ENCODE measurements at places on chromosomes 2 and 18.

- no peak for DNase-seq
These were observed 256.1 kb upstream of the SYT4 start for GRCh38 chr18:43533371-43533770.

GRCh38 chr2:120491111-120491625 is 145.2 kb downstream of the INHBB start:
- DNase-seq: no peak

GRCh38 chr2:47601568-47601967 is 181.4 kb upstream of the MSH6 start:
- no peak for DNase-seq

DNA sequence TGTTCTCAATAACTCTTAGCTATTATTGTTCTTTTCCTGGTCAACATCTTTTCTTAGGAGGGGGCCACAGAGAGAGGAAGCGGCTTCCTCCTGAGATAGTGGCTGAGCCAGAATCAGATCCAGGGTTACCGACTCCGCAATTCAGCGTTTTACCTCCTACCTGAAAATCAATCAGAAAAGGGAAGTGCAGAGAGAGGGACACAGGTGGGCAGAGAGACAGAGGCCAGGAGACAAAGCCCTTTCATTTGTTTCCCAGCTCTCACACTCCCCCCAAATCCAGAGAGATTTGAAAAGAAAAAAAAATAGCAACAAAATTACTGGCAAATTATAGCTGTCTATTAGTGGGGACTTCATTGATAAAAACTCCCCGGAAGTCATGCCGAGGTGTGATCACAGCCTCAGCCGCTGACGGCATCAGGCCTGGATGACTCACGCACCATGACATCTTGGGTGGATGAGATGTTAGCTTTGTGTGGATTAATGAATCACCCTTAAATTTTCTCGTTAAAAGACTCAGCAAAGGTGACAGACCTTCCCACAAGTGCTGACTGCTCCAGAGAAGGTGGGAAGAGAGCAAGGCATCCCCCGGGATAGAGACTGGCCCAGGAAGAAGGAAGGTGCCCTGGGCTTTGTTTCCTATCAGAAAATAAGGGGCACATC is 120.7 kb downstream of the LOXHD1 start:
- no peak for DNase-seq

- no peak for DNase-seq
These were observed 659.9 kb upstream of the ID2 start for GRCh38 chr2:8021921-8022320.

DNA sequence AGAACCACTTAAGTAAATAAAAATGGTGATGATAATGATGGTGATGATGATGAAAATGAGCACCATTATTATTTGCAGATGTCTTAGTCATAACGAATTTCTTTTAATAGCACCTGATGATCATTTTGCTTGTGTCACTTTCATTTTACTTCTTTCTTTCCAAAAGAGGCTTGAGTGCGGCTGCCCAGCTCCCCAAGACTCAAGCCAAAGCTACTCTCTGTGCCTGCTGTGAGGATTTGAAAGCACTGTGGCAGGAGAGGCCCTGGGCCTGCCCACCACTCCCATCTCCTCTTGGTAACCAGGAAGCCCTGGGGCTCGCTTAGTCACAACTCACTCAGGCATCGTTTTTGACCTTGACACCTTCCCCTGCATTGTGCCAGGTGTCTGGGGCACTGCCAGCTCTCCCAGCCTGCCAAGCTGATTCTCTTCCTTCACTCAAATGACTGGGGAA is 41.2 kb downstream of the RPL37A start:
- DNase-seq: no peak

GRCh38 chr18:12598181-12598930 is 59.6 kb downstream of the SPIRE1 start:
- no peak for DNase-seq

DNA sequence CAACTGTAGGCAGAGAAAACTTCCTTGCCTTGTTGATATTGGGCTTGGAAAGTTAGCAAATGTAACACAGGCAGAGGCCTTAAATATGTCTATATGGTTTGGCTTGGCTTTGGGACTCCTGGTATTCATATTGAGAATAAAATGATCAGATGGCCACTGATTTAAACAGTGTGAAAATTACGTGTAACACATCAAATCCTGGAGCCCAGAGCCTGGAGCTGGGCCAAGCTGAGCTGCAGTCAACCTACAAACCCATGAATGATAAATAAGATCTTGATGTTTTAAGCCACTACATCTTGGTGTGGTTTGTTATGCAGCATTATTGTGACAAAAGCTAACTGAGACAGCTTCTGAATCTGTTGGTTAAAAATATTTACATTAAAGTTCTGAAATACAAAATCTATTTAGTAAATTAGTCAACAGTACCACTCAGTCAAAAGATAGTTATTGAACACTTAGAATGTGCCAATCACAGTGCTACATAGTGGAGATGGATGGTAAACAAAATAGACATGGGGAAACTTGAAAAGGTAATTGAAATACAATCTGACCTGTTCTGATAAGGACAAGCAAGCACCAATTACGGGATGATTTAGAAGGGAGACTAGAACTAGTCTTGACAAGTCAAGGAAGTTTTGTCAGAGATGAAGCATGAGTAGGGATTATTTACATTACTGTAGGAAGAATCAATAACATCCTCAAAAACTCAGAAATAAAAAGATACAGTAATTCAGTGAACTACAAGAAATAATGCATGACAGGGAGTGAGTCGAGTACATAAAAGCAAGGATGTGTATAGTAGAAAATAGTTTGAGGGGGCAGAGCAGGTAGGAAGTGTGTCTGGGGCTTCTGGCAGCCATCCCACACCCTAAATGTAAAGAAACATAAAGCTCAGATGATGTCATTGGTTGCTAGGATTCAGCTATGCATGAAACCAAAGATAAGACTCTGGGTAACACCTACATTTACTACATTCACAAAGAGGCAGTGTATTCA is 157.7 kb downstream of the HNMT start:
- no peak for DNase-seq

DNA sequence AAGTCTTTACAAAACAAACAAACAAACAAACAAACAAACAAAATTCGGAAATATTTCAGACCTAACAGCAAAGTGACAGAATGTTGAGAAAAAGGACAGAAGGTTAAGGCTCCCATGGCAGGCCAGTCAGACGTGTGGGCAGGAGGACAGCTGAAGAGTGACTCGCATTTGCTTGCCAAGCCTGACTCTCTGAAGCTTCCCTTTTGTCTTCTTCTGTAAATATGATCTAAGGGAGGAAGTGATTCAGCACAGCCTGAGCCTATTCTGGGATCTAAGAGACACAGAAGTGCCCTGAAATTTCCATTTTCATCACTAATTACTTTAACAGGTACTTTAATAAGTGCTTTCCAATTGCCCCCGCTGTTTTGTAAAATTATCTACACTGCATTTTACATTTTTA is 134.0 kb upstream of the LYPD1 start:
- no peak for DNase-seq

DNA sequence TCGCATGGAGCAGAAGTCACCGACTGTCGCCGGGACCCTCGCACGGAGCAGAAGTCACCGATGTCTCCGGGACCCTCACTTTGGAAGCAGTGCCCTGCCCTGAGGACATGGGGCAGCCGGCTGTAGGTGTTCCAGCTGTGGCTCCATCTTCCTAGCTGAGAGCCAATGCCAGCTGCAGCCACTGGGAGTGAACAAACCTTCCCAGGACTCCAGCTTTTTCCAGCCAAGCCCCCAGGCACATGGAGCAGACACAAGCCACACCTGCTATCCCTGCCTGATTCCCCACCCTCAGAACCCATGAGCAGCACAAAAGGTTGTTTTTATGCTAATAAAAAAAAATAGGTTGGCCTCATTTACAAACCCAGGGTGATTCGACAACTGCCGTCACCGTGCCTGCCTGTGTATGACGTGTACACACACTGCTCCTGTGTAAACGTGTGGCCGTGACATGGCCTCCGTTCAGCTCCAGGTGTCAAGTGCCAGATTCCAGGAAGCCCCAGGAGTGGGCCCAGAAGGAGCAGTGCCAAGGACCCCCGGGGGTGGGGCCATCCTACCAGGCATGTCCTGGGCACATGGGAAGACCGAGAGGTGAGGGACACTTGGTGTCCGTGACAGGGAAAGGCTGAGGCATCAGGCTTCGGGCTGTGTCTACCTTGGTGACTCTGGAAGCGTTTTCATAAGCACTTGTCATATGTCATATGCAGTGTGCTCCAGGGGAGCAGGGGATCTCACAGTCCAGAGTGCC is 91.5 kb downstream of the EIPR1 start:
- no peak for DNase-seq

- no peak for DNase-seq
These were observed 37.0 kb downstream of the PPP4R1 start for GRCh38 chr18:9577361-9577760.

- DNase-seq: no peak
These were observed 103.0 kb downstream of the DNER start for GRCh38 chr2:229611360-229611759.

DNA sequence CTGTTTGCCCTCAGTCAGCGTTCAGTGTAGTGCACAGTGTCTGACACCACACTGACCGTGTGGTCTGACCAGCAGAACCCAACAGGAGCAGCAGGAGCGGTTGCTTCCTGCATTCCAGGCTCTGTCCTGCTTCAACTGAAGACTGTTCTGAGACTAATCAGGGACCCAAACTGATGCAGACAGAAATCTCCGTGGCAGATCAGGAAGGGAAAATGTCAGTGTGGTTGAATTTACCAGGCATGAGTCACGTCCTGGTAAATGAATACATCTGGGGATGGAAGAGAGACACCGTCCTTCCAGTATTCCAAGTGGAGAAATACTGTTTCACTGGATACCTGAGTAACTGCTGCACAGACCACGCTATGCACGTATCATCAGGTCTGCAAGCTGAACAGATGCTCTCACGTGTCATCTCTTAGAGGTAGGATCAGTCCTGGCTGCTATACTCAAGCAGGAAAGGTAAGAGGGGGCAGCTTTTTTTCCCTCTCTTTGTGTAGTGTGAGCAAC is 223.6 kb upstream of the EPAS1 start:
- DNase-seq: no peak

DNA sequence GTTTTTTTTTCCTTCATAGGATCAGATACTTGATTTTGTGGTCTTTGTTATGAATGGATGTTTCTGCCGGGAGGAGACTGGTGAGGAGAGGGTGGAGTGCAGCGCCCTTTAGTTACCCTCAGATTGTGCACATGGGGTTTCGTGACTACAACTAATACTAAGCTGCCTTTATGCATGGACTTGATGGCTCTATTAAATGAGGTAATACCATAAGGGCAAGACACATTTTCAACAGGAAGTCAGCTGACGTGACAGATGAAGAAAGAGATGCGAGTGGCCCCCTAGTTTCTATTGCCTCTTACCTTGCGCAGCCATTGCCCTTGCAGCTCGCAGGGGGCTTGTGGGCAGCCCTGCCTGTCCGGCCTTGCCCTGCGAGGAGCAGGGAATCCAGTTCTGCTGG is 24.4 kb downstream of the ZNF407 start:
- DNase-seq: no peak

- no peak for DNase-seq
These were observed 83.1 kb downstream of the UPP2 start for GRCh38 chr2:158184556-158185343.

- DNase-seq: no peak
These were observed 25.0 kb upstream of the MSGN1 start for GRCh38 chr2:17791121-17791816.

DNA sequence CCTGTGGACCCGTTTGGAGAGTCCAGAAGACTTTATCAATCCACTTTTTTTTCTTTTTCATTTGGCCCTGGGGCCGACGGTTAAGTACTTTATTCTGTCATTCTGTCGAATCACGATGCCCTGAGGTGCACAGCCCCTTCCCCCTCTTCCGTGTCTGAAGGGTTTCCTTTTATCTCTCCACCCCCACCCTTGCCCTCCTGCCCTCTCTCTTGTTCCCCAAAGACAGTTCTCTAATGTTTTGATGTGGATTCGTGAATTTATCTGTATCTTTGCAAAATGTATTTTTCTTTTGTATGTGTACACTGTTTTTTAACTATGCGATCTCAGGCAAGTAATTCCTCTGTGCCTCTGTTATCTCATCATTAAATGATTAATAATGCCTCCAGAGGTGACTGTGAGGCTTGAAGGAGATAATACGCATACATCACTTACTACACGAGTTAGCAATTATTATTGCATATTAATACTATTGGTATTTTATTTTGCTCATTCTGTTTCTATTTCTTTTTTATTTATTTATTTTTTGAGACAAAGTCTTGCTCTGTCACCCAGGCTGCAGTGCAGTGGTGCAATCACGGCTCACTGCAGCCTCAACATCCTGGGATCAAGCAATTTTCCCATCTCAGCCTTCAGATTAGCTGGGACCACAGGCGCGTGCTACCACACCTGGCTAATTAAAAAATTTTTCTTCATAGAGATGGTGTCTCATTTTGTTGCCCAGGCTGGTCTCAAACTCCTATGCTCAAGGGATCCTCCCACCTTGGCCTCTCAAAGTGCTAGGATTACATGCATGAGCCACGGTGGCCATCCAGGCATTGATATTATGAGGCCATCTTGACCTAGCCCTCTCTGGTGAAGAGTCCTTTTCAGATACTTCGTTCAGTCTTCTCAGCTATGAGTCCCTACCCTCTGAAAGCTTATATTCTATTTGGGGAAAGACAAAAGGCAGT is 1.4 kb upstream of the CASP8 start:
- DNase-seq: no peak

DNA sequence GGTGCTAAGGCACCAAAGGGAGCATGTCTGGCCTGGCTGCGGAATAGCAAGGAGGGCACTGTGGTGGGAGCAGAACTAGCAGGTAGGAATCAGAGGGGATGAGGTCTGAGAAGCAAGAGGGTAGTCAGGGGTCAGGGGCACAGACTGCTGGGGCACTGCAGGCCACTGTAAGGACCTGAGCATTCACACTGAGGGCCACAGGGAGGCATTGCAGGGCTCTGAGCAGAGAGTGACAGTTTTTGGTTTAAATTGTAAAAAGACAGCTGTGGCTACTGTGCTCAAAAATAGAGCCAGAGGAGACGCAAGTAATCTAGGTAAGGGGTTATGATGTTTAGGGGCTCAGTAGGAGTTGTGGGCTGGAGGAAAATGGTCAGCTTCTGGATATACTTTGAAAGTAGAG is 41.5 kb downstream of the ARHGAP25 start:
- DNase-seq: no peak

DNA sequence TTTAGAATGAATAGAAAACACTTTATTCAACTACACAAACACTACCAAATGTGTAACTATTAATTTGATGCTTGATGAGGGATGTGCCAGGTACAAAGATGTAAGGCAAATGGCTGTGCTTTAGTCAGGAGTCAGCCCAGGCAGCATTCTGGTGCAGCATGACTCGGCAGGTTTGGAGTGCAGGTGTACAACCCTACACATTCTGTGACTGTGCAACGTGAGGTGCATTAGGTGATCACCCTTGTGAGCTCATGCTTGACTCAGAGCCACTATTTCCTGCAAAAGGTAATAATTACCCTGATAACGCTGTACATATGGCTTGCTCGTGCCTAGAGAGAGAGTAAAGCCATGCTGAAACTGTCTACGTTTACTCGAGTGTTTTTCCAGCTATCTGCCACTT is 288.7 kb upstream of the DSEL start:
- no peak for DNase-seq

- DNase-seq: no peak
These were observed 1149.1 kb upstream of the NRXN1 start for GRCh38 chr2:52181080-52181479.

All from nephron progenitor cell (in vitro differentiated cells).